Neural crest cell (in vitro differentiated cells): ENCODE measurements at places on chromosomes 7 and 10. TPM values are rescaled to one million over a fixed set of nuclear protein-coding genes. Genes with fewer than 3 reads are reported as not detected.

- peaks cover 2% of the 10 kb centered on the region for H3K36me3 ChIP-seq
- H3K27me3 ChIP-seq, result no peaks in the 10 kb centered on the region
- no peak overlapping the region for H3K27ac ChIP-seq
- H3K4me1 ChIP-seq, result no peaks in the 10 kb centered on the region
- no peak for DNase-seq
These were observed 78.1 kb downstream of the PRKCQ start for GRCh38 chr10:6501931-6502330.

- H3K4me1 ChIP-seq, result peaks cover 18% of the 10 kb centered on the region
- H3K27ac ChIP-seq, result no peak overlapping the region
- H3K36me3 ChIP-seq, result peaks cover 2% of the 10 kb centered on the region
- H3K27me3 ChIP-seq, result peaks cover 96% of the 10 kb centered on the region
These were observed 5.2 kb upstream of the GATA3 start for GRCh38 chr10:8049045-8049864.

MALRD1 gene
- total RNA-seq, result 0.73 and 0.84 TPM in 2 replicates

- no peak for DNase-seq
- no peaks in the 10 kb centered on the region for H3K27me3 ChIP-seq
- H3K36me3 ChIP-seq, result no peaks in the 10 kb centered on the region
- H3K4me3 ChIP-seq, result no peak overlapping the region
- no peak overlapping the region for H3K27ac ChIP-seq
- peaks cover 20% of the 10 kb centered on the region for H3K4me1 ChIP-seq
These were observed 50.9 kb downstream of the CALML3 start for GRCh38 chr10:5575482-5576153.

SLC26A3 gene
- not detected in 2 replicates for total RNA-seq

FLNC gene
- total RNA-seq, result 5.3 and 5.6 TPM in 2 replicates

AKR1E2 gene
- 3.9 and 5.1 TPM in 2 replicates for total RNA-seq

GRCh38 chr10:132283604-132284382 is 24.0 kb downstream of the STK32C start:
- H3K27me3 ChIP-seq, result peaks cover 18% of the 10 kb centered on the region
- no peaks in the 10 kb centered on the region for H3K36me3 ChIP-seq
- DNase-seq, result no peak
- H3K4me1 ChIP-seq, result peaks cover 6% of the 10 kb centered on the region

GRCh38 chr10:102654969-102655368 is 10.7 kb downstream of the TRIM8 start:
- H3K4me3 ChIP-seq, result no peak overlapping the region
- H3K4me1 ChIP-seq, result peaks cover 33% of the 10 kb centered on the region
- no peaks in the 10 kb centered on the region for H3K27me3 ChIP-seq
- H3K27ac ChIP-seq, result no peak overlapping the region
- no peak for DNase-seq

SKIDA1 gene
- total RNA-seq, result 52.1 and 53.0 TPM in 2 replicates

- no peak for DNase-seq
- H3K4me1 ChIP-seq, result no peaks in the 10 kb centered on the region
- no peaks in the 10 kb centered on the region for H3K36me3 ChIP-seq
- H3K27ac ChIP-seq, result peak overlapping the region; percentile 50
- no peak overlapping the region for H3K4me3 ChIP-seq
- no peaks in the 10 kb centered on the region for H3K27me3 ChIP-seq
These were observed 60.2 kb downstream of the SEMA3E start for GRCh38 chr7:83588602-83589240.

GRCh38 chr10:132204781-132205473 is 18.2 kb downstream of the DPYSL4 start:
- no peak overlapping the region for H3K27ac ChIP-seq
- no peaks in the 10 kb centered on the region for H3K36me3 ChIP-seq
- no peak for DNase-seq
- H3K27me3 ChIP-seq, result no peaks in the 10 kb centered on the region
- no peak overlapping the region for H3K4me3 ChIP-seq

DNA sequence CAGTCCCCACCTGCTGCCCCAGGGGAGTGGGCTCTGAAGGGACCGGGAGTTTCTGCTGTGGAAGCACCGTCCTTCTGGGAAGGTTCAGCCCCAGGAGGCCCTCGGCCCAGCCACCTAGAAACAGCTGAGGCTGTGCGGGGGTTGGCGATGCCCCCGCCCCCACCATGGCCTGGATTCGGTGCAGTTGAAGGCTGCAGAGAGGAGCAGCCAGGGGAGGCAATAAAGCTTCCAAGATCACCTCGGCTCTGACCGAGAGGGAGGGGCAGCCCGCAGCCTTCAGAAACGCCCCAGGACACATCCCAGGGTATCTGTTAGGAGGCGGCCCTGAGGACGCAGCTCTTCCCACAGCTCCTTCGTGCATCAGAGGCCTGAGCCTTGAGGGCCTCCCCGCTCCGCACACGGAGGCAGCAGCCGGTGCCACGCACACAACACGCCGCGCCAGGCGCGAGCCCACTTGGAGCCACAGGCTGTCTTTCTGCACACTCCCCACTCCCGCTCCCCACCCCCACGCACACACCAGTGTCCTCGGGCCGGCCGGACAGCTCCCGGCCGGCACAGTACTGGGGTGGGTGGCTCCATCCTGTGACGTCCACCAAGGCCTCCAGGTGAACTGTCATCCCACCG is 1.6 kb downstream of the KNDC1 start:
- H3K36me3 ChIP-seq, result peaks cover 4% of the 10 kb centered on the region
- H3K4me3 ChIP-seq, result peak overlapping the region; percentile 74

GRCh38 chr7:119254742-119255141 is 1018.2 kb upstream of the KCND2 start:
- DNase-seq, result no peak
- H3K27ac ChIP-seq, result no peak overlapping the region
- no peaks in the 10 kb centered on the region for H3K36me3 ChIP-seq
- no peaks in the 10 kb centered on the region for H3K4me1 ChIP-seq
- H3K4me3 ChIP-seq, result no peak overlapping the region

- H3K4me3 ChIP-seq, result no peak overlapping the region
- H3K27me3 ChIP-seq, result no peaks in the 10 kb centered on the region
- no peak for DNase-seq
- H3K27ac ChIP-seq, result no peak overlapping the region
- peaks cover 19% of the 10 kb centered on the region for H3K36me3 ChIP-seq
These were observed 35.8 kb upstream of the PRKAR1B start for GRCh38 chr7:762885-763284.

RTKN2 gene
- total RNA-seq, result 27.5 and 29.2 TPM in 2 replicates

- H3K4me3 ChIP-seq, result no peak overlapping the region
- H3K27ac ChIP-seq, result no peak overlapping the region
- H3K4me1 ChIP-seq, result peaks cover 22% of the 10 kb centered on the region
- no peaks in the 10 kb centered on the region for H3K36me3 ChIP-seq
- H3K27me3 ChIP-seq, result no peaks in the 10 kb centered on the region
- DNase-seq, result no peak
These were observed 862.5 kb downstream of the KCNMA1 start for GRCh38 chr10:76774987-76775603.

GRCh38 chr7:73971704-73972341 is 56.1 kb upstream of the ELN start:
- H3K4me3 ChIP-seq, result no peak overlapping the region
- H3K27ac ChIP-seq, result peak overlapping the region; percentile 81
- H3K4me1 ChIP-seq, result peaks cover 5% of the 10 kb centered on the region
- H3K36me3 ChIP-seq, result no peaks in the 10 kb centered on the region
- DNase-seq, result no peak

GRCh38 chr7:75948179-75948578 is 33.2 kb downstream of the POR start:
- H3K27ac ChIP-seq, result peak overlapping the region; percentile 81
- no peak overlapping the region for H3K4me3 ChIP-seq
- H3K36me3 ChIP-seq, result no peaks in the 10 kb centered on the region

DNA sequence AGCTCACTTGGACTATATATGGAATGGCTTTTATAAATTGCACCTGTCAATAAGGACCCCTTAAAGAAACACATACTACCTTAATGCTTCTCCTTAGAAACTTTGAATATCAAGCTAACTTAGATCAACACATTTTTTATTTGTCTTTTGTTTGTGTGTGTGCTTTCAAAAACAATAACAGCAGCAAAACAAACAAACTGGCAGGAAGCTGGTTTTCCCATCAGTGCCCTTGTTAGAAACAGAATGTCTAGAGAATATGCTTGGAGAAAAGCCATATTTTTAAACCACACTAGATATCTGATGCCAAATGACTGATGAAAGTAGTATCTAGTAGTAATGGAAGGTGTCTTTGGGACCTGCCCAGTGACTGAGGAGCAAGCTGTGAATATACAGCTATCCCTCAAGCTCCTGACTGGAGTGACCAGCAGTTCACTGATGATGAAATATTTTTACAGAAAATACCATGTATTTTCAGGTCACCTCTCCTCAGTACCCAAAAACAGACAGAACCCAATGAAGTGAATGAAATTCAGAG is 1.0 kb downstream of the PDE1C start:
- H3K4me1 ChIP-seq, result peaks cover 9% of the 10 kb centered on the region
- H3K4me3 ChIP-seq, result peak overlapping the region; percentile 82
- no peak for DNase-seq
- H3K36me3 ChIP-seq, result no peaks in the 10 kb centered on the region
- peaks cover 94% of the 10 kb centered on the region for H3K27me3 ChIP-seq
- no peak overlapping the region for H3K27ac ChIP-seq

AUTS2 gene
- total RNA-seq, result 148 and 152 TPM in 2 replicates

DNA sequence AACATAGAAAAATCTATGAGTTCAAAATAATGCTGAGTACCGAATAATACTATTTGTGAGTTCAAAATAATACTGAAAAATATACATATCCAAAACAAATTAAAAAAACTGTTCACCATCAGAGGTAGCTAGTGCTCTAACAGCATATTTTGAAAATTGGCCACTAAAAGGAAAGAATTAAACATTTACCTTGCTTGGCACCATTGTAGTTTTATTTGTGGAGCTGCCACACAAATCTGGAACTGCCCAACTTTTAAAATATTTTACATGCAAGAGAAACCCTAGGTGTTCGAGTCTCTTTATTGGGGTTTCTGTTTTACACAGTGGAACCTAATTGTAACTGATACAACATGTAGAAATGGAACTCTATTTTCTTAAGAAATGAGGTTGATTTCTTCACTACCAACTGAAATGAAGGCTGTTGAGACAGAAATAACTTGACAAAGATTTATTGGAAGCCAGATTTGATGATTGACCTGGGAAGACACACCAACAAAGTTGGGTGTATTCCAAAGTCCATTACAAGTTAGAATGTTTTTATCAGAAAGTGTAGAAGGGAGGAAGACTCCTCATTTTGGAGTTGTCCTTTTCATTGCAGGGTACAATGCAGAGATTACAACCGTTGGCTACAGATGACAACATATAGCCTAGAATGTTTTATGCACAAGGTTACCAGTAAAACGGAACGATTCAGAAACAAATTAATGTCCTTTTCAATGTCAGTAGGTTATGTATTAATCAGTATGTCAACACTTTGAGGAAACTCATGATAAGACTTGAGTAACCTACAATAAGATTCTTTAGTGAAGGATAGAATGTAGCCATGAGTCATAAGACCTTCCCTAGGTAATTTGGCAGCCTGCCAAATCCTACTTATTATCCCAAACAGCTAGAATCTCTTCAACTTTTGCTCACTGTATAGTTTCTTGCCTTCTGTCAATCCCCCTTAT is 73.8 kb upstream of the PAPSS2 start:
- DNase-seq, result no peak
- no peak overlapping the region for H3K4me3 ChIP-seq
- no peaks in the 10 kb centered on the region for H3K36me3 ChIP-seq
- no peaks in the 10 kb centered on the region for H3K27me3 ChIP-seq
- no peak overlapping the region for H3K27ac ChIP-seq

GRCh38 chr7:26508481-26508880 is 216.8 kb downstream of the SNX10 start:
- no peak for DNase-seq
- H3K27ac ChIP-seq, result peak overlapping the region; percentile 81
- no peak overlapping the region for H3K4me3 ChIP-seq
- H3K4me1 ChIP-seq, result peaks cover 26% of the 10 kb centered on the region

LRRC18 gene
- not detected in 2 replicates for total RNA-seq

HMX3 gene
- not detected in 2 replicates for total RNA-seq

- H3K27ac ChIP-seq, result peak overlapping the region; percentile 48
- no peak overlapping the region for H3K4me3 ChIP-seq
- H3K27me3 ChIP-seq, result no peaks in the 10 kb centered on the region
- no peak for DNase-seq
These were observed 26.0 kb upstream of the JMJD1C start for GRCh38 chr10:63491588-63492316.
